ENCODE measurements at places on chromosomes 13 and 19.

- DNase-seq: no peak
These were observed 7.5 kb downstream of the BLVRB start for GRCh38 chr19:40457953-40458596.

- no peak for DNase-seq
These were observed 642.7 kb upstream of the ARGLU1 start for GRCh38 chr13:107210723-107211030.

DNA sequence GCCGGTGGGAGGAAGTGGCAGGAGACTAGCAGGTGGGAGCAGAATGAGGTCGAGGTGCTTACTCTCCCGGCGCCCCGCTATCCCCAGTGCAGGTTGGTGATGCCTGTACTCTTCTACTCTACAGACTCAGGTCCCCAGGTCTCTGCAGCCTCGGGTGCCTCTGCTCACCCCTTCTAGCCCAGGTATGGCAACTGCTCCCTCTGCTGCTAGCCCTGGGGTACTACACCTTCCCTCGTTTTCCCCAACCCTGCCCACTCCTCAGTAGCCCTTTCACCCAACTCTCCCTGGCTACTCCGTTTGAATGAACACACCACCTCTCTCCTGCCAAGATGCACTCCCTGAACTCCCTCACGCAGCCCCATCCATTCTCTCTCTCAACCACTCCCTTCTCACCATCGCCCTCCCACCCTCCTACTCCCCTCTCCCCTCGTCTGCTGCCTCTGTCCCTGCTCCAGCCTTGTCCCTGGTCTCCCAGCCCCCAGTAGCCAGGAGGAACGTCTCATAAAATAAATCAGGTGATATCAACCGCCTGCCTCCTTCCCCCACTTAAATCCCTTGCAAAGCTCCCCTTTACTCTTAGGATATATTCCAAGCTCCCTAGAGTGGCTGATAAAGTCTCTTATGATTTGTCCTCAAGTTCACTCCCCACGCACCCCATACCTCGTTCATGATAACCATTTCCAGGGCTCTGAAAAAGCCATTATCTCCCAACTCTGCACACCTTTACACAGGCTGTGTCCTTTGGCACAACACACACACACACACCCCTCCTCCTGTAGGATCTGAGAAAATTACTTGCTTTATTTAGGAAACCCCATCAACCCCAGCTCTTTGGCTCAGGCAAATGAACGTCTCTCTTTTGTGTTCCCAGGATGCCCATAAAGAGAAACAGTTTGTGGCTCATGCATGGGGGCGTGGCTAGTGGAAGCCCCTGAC lies 8.2 kb upstream of the MEIS3 start:
- DNase-seq: peak; percentile 59

DNA sequence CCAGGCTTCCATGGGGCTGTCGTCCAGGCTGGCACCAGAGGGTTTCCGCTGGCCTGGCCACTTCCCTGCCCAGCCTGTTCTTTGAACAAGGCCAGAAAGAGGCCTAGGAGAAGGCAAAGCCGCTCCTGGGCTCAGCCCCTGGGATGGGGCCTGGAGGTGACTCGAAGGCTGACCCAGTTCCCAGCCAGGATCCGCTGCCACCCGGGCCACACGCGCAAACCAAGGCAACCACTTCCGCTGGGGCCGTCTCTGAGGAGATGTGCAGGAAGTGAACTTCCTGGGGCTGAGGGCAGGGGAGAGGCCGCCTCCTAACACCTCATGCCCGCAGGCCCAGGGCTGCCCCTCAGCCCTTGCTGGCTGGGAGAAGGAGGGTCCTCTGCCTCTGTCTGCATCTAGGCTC lies 15.2 kb downstream of the PLEKHF1 start:
- DNase-seq: no peak

GRCh38 chr13:113351514-113352026 lies 12.4 kb downstream of the GRTP1 start:
- DNase-seq: no peak

GRCh38 chr13:87094646-87095045 lies 576.5 kb upstream of the SLITRK5 start:
- no peak for DNase-seq

- DNase-seq: no peak
These were observed 410.1 kb upstream of the HTR2A start for GRCh38 chr13:47306991-47307390.

GRCh38 chr19:39951065-39951650 lies 16.7 kb upstream of the FCGBP start:
- DNase-seq: no peak

GRCh38 chr13:100667894-100668293 lies 6.7 kb downstream of the TMTC4 start:
- DNase-seq: peak; percentile 20

DNA sequence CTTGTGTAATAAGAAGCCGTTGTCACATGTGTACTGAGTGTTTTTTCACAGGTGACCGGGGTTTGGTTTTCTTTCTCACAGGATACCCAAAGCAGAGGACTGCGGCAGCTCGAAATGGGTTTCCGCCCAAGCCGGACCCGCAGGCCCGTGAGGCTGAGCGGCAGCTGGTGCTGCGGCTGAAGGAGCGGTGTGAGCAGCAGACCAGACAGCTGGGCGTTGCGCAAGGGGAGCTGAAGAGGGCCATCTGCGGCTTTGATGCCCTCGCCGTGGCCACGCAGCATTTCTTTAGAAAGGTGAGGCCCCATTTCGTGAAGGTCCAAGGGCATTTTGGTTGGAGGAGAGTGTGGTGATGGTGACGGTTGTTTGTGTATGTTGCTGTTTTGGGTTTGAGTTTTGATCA lies 236.3 kb downstream of the SLC7A1 start:
- no peak for DNase-seq

DNA sequence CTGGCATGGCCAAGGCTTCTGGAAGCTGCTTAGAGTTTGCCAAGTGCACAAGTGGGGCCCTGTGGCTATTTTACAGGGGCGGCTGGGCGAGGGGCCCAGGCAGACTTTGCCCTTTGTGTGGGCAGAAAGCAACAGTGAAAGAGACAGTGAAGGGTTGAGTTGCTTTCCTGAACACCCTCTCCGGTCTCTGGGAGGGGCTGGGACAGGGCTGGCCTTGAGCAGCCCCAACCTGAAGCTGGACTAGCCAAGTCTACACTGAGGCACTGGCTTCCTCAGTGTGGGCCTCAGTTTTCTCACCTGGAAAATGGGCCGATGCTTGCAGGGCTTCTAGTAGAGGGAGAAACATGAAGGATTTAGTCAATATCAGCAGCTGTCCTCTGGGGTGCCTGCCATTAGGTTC lies 2.4 kb upstream of the HOMER3 start:
- DNase-seq: no peak

GRCh38 chr13:46639033-46639981 lies 86.3 kb downstream of the LRCH1 start:
- no peak for DNase-seq

DNA sequence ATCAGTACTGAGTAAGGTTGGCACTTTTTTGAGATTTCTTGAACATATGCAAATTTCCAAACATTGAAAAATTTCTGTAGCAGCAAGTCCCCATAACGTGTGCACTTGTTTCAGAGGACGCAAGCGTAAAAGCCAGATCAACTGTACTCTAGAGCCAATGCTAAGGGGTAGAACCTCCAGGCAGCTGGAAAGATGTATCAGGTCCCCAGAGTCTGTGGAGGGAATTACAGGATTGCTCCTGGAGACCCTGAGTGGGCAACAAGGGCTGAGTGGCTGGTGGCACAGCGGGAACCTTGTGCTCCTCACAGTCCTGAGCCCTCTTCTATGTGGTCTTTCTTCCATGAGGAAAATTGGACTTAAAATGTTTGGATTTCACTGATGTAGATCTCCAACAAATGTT lies 53.9 kb upstream of the AMER2 start:
- no peak for DNase-seq

DNA sequence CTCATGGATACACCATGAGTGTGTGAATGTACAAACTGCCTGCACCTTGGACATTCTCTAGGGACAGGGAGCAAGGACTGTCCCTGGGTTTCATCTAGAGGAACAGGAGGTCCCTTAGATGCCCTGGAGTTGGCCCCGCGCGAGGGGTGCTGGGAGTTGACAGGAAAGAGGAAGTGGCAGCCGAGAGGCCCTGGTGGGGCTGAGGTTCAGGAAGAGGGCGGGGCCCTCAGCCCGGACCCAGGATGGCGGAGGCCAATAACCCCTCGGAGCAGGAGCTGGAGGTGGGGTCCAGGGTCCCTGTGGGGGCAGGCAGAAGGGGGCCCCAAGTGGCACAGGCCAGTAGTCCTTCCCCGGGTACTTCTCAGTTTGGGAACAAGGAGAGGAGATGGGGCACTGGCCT lies 6.9 kb downstream of the PKN1 start:
- DNase-seq: no peak

DNA sequence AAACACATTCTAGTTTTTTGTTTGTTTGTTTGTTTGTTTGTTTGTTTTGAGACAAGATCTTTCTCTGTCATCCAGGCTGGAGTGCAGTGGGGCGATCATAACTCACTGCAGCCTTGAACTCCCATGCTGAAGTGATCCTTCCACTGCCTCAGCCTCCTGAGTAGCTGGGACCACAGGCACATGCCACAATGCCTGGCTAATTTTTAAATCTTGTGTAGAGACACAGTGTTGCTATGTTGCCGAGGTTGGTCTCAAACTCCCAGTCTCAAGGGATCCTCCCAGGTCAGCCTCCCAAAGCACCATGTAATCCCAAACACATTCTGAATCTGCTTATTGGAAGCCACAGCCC lies 15.8 kb downstream of the PLA2G4C start:
- no peak for DNase-seq

DNA sequence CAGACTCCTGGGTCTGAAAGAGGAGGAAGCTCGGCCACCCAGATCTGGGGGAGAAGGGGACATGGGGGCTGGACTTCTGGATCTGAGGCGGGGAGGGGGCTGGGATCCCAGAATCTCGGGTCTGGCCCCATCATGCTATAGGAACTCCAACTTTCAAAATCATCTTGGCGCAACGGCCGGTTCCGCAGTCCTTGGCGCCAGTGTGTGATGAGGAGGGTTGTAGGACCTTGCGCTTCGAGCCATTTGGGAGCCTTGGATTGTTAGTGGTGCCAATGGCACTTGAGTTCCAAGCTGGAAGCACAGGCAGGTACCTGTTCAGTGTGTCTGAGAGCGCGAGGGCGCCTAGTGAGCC lies 324 bp downstream of the RUVBL2 start:
- no peak for DNase-seq

DNA sequence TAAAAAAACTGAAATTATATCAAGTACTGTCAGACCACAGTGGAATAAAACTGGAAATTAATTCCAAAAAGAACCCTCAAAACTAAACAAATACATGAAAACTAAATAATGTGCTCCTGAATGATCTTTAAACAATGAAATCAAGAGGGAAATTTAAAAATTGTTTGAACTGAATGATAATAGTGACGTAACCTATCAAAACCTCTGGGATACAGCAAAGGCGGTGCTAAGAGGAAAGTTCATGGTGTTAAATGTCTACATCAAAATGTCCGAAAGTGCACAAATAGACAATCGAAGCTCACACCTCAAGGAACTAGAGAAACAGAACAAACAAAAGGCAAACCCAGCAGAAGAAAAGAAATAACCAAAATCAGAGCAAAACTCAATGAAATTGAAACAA lies 70.8 kb upstream of the TUBA3C start:
- no peak for DNase-seq

- no peak for DNase-seq
These were observed 119.5 kb downstream of the FLT1 start for GRCh38 chr13:28375250-28375930.

GRCh38 chr13:97182111-97182890 lies 39.8 kb upstream of the MBNL2 start:
- DNase-seq: no peak

DNA sequence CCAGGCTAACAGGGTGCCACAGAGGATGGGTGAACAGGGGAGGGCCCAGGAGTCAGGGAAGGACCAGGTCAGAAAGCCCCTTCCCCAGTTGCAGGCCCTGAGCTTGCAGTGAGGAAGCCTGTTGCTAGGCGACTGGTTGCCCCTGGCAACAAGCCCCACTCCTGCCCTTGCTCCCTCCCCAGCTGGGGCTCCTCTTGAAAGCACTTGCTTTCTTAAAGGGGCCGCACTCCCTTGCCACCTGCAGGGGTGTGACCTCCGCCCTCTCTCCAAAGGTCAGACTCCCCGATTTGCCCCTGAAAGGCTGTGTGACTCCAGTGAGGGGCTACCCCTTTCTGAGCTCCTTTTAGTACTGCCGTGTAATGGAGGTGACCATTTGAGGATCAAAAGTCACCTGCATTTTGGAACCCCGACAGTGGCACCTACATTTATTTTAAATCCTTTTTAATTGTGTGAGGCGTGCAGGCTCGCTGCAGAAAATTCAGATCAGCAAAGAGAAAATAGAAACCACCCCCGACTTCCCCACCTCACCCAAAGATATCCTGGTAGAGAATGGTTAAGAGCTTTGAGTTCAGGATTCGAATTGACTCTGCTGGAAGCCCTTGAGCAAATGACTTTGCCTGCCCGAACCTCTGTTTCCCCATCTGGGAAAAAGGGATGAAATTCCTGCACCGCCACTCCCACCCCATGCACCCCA lies 4.8 kb downstream of the FCHO1 start:
- no peak for DNase-seq

DNA sequence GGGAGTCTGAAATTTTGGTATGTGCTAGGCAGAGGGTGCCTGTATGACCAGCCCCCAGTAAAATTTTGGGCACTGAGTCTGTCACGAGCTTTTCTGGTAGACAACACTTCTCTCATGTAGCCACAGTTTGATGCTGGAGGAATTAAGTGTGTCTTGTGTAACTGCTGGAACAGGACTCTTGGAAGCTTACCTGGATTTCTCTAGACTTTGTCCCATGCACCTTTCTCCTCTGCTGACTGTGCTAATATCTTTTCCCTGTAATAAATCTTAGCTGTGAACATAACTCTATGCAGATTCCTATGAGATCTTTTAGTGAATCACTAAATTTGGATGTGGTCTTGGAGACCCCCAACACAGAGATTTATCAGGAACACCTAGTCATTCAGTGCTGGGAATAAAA lies 13.8 kb downstream of the RNF6 start:
- DNase-seq: no peak

- DNase-seq: no peak
These were observed 534.1 kb downstream of the PCDH17 start for GRCh38 chr13:58165617-58166016.

GRCh38 chr13:50080203-50080910 lies 65.1 kb downstream of the KCNRG start:
- DNase-seq: no peak

DNA sequence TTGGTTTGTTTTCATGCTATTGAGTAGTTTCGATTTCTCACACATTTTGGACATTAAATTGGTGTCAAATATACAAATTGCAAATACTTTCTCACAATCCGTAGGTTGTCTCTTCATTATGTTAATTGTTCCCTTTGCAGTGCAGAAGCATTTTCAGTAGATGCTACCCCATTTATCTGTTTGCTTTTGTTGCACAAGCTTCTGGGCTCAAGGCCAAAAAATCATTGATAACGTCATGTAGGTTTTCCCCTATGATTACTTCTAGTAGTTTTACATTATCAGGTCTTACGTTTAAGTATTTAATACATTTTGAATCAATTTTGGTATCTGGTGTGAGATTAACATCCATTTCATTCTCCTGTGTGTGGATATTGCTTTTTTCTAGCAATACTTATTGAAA lies 14.0 kb upstream of the ZNF347 start:
- DNase-seq: no peak

- DNase-seq: no peak
These were observed 14.9 kb downstream of the FXYD5 start for GRCh38 chr19:35169221-35169995.

- no peak for DNase-seq
These were observed 12.2 kb downstream of the CIC start for GRCh38 chr19:42281146-42281826.

GRCh38 chr19:48608798-48609263 lies 2.3 kb downstream of the SPACA4 start:
- no peak for DNase-seq

- no peak for DNase-seq
These were observed 80.3 kb upstream of the MRI1 start for GRCh38 chr19:13684021-13684420.

- DNase-seq: no peak
These were observed 56.4 kb downstream of the CYSLTR2 start for GRCh38 chr13:48710160-48710559.
